Stimulated activated CD4-positive, alpha-beta T cell treated with anti-CD3 and anti-CD28 coated beads, Interleukin-15, amount 100 ng/mL, for 24 hours (primary cell): ENCODE measurements at places on chromosomes 7 and 10.
A peak's percentile ranks its signal among the peaks of the same experiment; 100 is the strongest.

- DNase-seq: no peak
Measured at GRCh38 chr7:25073451-25073850, 51.6 kb downstream of the CYCS start.

- DNase-seq: no peak
Measured at GRCh38 chr7:99325001-99325493, 651 bp upstream of the ARPC1A start.

GRCh38 chr7:17027143-17027788 is 145.5 kb upstream of the AGR3 start:
- no peak for DNase-seq

DNA sequence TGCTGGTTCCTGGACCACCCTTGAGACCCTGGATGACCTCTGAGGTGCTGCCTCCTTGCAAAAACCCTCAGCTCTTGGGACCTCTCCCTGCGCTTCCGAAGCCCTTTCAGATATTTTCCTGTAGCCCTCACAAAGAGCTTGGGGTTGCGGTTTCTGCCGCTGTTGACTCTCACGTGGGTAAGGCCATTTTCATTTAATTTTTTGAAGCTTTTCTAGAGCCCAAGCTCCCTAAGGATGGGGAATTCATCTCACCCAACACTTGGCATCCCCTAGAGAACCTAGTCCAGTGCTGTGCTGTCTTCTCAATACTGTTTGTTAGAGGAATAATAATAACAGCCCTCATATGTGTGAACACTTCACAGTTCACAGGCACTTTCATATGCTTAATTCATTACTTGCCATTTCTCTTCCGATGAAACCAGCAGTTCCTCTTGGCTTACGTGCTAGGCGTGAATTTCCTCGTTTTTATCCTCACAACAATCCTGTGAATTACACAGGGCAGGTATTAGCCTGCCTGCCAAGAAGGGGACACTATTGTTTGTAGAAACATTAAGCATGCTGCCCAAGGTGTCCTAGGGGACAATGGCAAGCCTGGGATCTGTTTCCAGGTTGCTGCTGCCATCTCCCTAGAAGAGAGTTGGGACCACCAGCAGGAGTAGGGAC is 71.6 kb upstream of the CTBP2 start:
- no peak for DNase-seq

GRCh38 chr10:101284101-101284743 is 55.0 kb upstream of the LBX1 start:
- peak; percentile 15 for DNase-seq

DNA sequence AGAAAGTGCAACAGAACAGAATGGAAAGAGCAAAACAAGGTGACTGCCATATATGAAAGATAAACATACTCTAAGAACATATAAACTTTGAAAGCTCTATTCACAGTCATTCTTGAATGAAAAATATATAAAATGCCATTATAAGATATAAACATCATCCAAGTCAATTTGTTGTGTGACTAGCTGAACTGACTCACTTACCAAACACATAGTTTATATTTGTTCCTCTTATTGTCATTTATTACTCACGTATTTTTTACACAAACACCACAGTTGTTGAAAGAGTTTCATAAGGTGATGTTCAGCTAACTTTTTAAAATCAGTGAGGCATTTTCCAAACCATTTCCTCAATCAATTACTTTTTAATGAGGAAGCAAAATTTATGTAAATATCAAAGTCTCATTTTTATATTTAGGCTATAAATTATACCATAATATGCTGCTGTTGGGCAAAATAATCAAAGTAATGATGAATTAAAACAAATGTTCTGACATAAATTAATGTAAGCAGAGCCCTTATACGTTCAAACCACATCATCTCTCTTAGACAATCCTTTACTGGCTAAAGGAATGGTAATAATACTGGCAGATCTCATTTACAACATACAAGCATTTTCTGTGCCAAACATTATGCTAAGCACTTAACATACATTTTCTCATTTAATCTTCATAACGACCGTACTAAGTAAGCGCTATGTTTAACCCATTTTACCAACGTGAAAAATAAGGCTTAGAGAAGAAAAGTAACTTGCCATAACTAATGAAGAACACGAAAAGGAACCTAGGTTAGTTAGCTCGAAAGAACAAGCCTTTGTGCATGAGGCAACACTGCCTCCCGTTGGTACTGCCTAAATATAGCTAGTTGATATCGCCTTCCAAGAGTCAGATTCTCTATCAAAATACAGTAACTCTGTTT is 7.3 kb downstream of the LRRN3 start:
- peak; percentile 66 for DNase-seq

DNA sequence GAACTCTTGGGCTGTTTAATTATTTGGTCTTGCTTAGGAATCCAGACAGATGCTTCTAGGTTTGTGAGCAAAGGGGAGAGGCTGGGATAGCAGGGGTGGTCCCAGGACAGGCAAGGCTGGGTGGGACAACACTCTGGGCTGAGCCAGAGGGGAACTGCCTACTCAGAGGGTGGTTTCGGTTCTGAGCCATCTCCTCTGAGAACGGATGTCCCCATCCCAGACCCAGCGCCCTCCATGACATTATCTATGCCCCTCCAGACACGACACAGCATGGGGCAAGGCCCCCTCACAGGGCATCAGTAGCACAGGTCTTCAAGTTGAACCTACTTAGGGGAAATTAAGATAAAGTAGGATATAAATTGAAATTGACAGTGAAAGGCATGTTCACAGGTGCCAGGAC is 7.1 kb downstream of the ASB10 start:
- no peak for DNase-seq

DNA sequence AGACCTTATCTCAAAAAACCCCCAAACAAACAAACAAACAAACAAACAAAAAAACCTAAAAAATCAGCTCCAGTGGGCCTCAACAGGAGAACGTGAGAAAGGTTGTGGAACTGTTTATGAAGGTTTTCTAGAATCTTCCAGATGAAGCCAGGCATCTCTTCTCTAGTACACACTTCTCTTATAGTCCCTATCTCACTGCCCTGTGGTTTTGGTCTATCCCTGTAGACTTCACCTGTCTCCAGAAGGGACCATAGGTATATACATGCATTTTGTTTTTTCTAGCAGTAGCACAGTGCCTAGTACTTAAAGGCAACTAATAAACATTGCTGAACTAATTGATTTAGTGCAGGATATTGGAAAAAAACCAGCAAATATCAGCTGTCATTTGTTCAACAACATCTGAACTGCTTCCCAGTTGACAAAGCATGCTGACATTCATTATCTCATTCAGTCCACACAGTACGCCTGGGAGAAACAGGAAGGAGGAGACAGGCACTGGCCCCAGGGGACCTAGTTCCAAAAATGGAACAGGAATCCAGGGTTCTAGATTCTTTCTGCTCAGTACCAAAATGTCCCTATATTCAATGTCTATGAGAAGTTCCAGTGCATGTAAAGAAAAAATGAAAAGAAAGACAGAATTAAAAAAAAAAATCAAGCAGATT is 59.8 kb downstream of the C10orf67 start:
- DNase-seq: no peak

DNA sequence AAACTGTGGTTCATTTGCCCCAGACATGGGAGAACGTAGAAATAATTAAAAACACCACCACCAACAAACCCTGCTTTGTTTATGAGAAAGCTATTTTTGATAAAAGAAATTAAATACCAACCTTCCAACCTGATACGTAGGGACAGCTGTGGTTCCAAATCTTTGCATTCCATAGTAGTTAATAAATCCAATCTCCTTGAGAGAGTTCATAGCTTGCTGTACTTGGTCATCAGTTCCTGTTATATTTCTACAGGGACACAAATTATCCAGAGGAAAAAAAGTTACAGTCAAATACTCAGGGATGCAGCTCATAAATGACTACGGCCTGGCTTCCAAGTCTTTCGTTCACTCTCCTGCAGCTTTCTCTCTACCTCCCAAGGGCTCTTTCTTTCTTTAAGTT is 41.1 kb downstream of the PUS7 start:
- DNase-seq: no peak

GRCh38 chr10:54653518-54653917 is 147.5 kb downstream of the PCDH15 start:
- no peak for DNase-seq

DNA sequence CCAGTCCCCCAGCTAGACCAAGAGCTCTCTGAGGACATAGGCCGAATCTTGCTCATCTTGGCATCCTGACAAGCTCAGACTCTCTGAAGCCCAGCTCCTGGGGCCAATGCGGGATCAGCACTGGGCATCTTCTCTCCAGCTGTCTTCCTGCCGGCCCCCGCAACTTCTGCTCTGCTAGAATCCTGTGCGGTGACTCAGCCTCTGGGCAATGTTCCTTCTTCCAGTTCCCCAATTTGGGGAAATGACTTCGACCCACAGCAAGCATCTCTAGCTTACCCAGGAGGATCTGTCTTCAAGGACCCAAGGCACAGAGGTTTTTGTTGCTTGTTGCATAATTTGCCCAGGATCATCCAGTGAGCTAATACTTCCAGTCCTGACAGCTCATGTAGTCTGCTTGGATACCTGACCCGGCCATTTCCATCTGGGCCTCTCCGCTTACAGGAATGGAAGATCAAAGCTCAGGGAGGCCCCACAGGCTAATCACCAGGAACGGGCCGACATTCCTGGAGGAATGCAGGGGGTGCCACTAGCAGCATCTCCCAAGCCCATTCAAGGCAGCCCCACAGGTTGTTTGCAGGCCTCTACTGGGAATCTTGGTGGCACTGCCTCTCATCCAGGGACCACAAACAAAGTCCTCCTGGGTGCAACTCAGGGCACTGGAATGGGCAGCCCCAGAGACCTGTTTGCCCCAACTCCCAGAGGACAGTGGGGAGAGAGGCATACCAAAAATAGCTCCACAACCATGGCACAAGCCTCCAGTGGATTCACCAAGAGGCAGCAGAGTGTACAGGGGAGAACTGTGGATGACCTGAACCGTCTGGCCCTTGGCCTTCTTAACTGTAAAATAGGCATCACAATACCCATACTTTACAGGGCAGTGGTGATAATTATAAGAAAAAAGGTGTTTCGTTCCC is 151.9 kb downstream of the NEURL1 start:
- no peak for DNase-seq

DNA sequence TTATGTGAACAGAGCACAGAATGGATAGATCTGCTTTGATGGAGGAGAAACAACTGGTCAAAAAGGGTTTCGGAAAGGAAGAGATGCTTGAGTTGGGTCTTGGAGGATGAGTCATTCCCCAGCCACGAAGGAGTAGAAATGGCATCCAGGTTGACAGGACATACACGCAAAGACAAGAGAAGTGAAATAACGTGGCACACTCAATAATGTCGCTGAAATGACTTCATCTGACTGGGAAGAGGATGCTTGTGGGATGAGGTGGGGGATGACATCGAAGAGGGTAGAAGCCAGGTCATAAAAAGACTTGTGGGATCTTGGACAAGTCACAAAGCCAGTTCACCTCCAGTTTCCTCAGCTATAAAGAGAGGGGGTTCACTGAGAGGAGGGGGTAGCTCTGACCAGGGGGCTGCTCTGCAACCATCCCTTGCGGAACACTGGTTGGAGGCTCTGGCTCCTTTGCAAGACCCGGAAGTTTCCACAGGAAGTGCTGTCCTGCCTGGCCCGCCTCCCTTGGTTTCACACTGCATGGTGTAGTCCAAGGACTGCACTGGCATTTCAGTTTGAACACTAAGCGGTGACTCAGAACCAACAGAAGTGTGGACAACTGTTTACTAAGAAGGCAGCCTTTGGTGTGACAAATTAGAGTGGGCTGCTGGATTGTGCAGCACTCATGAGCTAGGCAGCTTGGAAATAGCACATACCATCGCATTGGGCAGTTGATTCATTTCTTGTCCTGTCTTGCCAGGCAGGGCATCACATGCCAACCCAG is 189.9 kb upstream of the ADO start:
- peak; percentile 40 for DNase-seq

DNA sequence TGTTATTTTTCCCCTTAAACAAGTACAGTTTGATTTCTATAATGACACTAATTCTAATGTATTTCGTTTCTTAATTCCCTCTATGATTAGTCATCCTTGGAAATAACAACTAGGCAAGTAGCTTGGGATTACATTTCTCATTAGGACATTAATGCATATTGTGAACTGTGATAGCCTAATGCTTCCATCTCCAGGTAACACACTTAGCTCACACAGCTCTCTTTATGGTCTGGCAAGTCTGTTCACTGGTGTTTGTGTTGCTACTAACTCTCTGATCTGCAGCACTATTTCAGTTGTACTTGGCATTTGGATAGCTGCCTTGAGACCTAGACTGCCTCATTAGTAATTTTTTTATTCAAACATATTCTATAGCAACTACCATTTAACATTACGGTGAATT is 853.2 kb downstream of the SORCS3 start:
- DNase-seq: no peak

DNA sequence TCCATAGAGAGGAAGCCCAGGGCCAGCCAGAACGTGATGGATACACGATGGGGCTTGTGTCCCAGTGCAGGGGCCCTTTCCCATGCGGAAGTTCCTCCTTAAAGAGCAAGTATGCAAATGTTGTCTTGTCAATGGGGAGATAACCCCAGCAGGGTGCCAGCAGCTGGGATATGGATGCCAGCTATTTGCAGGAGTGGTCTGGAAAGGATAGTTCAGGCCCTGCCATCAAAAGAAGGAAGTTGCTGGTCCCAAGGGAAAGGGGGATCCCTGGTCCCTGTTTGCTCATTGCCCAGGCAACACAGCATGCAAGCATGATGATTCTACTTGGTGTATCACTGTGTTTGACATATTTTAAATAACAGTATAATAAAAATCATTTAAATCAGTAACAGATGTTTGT is 73.1 kb upstream of the HECW1 start:
- no peak for DNase-seq
